ENCODE measurements at places on chromosomes 7 and 10.

- no peak for DNase-seq
These were observed 712.1 kb downstream of the PHTF2 start for GRCh38 chr7:78510580-78511188.

- DNase-seq: no peak
These were observed 6.0 kb upstream of the MNX1 start for GRCh38 chr7:157016352-157017041.

GRCh38 chr10:123995461-123996131, 97.8 kb downstream of the CHST15 start:
- DNase-seq: no peak

DNA sequence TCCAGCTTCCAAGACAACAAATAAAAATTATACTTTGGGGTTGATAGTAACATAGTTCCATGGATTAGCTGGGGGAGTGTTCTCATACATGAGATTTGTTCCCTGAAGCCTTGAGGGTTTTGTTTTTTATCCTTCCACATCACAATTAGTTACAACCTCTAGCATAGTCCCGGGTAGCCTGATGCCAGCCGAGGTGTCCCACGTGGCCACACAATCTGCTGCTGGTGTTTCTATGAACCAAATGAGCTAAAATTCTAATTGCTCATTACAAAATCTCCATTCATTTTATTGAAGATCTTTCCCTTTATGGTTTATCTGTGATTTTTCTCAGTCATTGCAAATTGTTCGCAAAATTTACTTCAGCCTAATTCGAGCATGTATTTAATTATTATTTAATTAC, 84.7 kb downstream of the CACNA2D1 start:
- DNase-seq: no peak

GRCh38 chr7:159033473-159033825, 111.2 kb downstream of the VIPR2 start:
- no peak for DNase-seq

GRCh38 chr7:143372070-143372469, 9.1 kb upstream of the ZYX start:
- peak; percentile 36 for DNase-seq

- no peak for DNase-seq
These were observed 24.8 kb downstream of the PLXNA4 start for GRCh38 chr7:132551439-132551838.

- no peak for DNase-seq
These were observed 128.1 kb upstream of the FAM20C start for GRCh38 chr7:64098-64915.

GRCh38 chr10:132195366-132196075, 8.8 kb downstream of the DPYSL4 start:
- no peak for DNase-seq

- DNase-seq: no peak
These were observed 92.7 kb downstream of the LSMEM1 start for GRCh38 chr7:112573302-112574039.

DNA sequence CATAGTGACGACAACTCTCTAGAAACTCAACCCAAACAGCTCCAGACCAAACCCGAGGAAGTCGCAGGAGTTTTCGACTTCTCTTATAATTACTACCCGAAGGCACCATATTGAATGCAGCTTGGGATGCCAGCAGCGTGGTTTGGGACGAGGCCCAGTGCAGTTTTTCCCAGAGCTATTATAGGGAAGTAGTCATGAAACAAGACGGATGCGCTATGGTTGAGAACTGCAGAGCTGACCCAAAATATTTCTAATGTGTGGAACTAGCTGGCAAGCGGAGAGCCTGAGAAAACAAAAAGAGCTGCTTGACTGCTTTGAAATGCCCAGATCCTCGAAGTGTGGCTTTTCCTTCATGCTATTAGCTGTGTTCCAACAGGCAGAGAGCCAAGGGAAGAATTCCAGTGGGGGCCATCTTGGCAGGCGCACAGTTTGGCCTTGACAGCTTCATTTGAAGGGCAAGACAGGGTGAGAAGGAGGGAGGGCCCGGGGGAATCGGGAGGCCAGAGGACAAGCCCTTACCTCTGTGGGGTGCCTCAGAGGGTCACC, 122.7 kb downstream of the CUL2 start:
- DNase-seq: no peak

DNA sequence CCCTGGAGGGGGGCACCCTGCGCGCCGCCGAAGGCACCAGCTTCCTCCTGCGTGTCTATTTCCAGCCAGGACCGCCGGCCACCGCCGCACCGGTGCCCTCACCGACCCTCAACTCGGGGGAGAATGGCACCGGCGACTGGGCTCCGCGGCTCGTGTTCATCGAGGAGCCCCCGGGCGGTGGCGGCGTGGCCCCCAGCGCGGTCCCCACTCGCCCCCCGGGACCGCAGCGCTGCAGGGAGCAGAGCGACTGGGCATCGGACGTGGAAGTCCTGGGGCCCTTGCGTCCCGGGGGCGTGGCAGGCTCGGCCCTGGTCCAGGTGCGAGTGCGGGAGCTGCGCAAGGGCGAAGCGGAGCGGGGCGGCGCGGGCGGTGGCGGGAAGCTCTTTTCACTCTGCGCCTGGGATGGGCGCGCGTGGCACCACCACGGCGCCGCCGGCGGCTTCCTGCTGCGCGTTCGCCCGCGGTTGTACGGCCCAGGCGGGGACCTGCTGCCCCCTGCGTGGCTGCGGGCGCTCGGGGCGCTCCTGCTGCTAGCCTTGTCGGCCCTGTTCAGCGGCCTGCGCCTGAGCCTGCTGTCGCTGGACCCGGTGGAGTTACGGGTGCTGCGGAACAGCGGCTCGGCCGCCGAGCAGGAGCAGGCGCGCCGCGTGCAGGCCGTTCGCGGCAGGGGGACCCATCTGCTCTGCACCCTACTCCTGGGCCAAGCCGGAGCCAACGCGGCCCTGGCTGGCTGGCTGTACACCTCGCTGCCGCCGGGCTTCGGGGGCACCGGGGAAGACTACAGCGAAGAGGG, 594 bp downstream of the CNNM1 start:
- DNase-seq: no peak

DNA sequence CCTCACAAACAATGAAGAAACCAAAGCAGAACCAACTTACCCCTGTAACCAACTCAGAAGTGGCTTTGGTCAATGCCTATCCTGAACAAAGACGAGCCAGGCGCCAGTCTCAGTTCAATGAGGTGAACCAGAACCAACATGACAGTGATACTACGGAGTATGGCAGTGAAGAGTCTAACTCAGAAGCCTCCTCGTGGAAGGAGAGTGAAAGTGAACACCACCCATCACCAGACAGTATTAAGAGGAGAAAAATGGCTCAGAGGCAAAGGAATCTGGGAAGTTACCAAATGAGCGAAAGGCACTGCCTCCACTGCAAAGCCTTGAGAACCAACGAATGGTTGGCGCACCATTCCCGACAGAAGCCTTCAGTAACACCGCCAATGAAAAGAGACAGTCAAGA, 8.4 kb downstream of the SSMEM1 start:
- DNase-seq: no peak

DNA sequence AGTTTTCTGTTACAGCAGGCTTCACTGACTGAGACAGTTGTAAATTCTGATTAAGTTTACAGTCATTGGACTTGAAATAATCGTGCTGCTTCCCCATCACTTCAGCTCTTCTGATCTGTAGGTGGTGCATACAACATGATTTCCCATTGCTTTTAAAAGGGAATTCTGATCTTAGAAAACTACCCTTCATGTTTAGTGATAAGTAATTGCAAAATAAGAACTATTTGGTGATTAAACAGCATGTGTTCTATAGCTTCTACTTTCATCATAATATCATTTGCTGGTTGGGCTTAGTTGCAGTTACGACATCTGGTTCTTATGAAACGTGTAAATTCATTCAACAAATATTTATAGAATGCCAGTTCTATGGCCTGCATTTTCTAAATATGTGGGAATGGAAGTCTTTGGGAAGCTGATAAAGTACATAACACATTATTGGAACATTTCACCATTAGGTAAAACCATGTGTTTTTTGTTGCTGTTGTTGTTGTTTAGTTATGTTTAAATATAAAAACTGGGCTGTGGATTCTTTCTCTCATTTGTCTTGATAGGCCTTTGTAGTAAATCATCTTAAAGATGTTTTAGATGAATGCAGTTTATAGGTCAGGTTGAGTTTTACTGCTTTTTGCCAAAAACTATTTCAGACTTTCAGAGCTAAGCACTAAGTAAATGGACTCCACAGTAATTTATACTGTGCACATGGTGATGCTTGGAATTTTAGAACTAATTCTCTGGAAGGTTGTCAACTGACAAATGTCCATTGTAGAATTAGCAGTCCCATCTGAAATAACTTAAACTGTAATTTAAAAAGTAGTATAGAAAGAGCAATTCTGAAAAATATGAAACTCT, 13.1 kb downstream of the GNAI1 start:
- DNase-seq: no peak

GRCh38 chr7:74206589-74207120, 3.2 kb upstream of the LAT2 start:
- DNase-seq: peak; percentile 82

- DNase-seq: no peak
These were observed 268.1 kb downstream of the CAMK1D start for GRCh38 chr10:12617191-12618175.

- DNase-seq: no peak
These were observed 38.3 kb downstream of the CADPS2 start for GRCh38 chr7:122847871-122848473.

- no peak for DNase-seq
These were observed 186.9 kb upstream of the MYO3A start for GRCh38 chr10:25747084-25747483.

DNA sequence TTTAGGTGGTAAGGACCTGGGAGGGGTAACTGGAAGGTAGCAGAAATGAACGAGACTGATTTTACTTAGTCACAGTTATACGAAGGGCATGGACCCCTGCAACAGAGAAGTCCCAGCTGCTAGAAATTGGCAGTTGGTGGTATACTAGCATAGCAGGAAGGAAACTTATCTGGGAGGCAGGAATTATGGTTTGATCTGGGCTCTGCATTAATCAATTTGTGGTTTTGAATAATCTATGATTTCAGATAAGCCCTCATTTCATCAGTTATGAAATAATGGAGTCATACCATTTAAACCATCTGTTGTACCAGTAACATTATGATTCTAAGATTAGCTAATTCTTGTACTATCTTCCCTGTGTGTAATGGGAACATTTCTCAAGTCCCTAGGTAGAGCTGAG, 54.0 kb upstream of the TMEM229A start:
- no peak for DNase-seq

DNA sequence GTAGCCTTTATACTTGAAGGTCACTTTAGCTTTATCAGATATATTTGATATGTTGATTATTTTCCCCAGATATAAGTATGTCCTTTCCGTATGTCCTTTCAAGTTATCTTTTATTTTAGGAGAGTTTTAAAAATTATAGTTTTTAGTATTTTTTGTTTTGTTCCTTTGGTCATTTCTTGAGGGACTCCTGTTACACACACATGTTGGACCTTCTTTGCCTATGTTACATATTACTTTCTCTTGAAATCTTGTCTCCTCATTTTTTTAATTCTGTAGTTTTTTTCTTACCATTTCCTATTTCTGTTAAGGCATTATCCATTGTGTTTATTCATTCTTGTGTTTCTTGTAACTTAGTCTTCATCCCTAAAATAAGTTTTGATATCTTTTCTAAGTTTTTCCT, 23.9 kb downstream of the GLCCI1 start:
- no peak for DNase-seq

DNA sequence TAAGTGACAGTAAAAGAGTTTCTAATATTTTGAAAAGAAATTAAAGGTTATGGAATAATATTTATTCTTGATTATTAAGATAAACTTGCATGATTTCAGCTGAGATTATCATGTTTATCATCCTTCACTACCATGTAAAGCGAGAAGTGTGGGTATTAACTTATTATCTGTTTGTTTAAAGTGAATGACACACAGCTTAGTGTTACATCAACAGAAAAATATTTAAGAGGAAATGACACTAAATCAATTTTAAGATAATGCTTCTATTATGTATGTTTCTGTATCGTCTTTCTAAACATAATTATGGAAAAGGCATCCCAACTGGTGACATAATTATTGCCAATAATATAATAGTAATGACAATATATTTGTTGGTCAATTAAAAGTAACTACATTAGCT, 213.1 kb downstream of the PCDH15 start:
- no peak for DNase-seq

DNA sequence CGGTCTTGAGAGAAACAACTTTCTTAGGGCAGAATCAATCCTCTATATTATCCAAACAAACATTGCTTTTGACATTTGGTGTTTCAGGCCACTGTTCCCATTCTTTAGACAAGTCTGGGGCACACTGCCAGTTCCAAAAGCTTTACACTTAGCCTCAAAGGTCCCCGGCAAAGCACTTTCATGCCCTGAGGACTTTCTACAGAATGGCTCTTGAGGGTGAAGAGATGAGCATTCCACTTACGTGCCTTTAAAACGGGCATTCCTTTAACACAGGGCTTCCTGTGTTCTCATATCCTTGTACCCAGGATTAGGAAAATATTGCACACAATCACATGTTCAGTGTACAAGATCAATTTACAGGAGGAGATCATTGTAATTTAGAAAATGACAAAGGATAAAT, 13.1 kb upstream of the TMEM213 start:
- no peak for DNase-seq

DNA sequence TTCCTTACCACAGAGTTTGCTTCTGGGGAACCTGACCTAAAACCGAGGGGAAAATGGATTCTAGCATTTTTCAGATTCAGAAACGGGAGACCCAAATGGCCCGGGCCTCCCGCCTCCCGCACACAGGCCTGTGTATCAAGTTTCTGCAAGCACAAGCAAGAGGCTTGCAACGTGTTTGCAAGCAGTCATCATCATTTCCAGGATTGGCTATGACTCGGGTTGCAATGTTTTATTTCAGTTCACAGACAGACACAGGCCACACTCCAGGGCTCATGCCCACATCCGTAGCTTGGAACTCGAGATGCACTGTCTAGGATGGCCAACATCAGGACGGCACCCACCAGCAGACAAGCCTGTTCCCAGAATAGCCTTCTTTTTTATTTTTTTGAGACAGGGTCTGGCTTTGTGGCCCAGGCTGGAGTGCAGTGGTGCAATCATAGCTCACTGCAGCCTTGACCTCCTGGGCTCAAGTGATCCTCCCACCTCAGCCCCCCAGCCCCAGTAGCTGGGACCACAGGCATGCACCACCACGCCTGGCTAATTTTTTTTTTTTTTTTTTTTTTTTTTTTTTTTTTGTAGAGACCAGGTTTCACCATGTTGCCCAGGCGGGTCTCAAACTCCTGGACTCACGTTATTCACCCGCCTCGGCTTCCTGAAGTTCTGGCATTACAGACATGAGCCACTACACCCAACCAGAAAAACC, 68.1 kb upstream of the FOXK1 start:
- DNase-seq: no peak

DNA sequence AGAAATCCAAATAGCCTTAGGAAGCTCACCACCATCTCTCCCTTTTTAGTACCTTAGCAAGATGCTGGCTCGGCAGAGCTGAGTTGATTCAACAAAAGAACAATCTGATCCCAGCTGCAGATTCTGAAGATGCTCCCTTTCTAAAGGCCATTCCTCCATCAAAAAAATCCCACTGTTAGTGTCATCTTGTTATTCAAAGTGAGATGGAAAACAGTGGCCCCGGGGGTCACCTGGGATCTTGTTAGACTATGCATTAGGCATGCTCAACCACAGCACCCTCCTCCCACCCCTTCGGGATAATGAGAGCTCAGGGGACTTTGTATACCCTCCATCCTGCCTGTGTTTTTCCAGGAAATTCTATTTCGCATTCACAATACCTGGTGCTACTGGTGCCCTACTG, 2.4 kb downstream of the NCAPG2 start:
- DNase-seq: no peak

- DNase-seq: no peak
These were observed 132.3 kb downstream of the ARHGAP22 start for GRCh38 chr10:48472501-48473069.

GRCh38 chr10:6348096-6348874, 145.6 kb downstream of the PFKFB3 start:
- DNase-seq: peak; percentile 65

- no peak for DNase-seq
These were observed 696.4 kb downstream of the INHBA start for GRCh38 chr7:41006306-41006995.

All from T-helper 9 cell (primary cell).